ENCODE measurements at places on chromosomes 1 and 21.
A peak's percentile ranks its signal among the peaks of the same experiment; 100 is the strongest.

DNA sequence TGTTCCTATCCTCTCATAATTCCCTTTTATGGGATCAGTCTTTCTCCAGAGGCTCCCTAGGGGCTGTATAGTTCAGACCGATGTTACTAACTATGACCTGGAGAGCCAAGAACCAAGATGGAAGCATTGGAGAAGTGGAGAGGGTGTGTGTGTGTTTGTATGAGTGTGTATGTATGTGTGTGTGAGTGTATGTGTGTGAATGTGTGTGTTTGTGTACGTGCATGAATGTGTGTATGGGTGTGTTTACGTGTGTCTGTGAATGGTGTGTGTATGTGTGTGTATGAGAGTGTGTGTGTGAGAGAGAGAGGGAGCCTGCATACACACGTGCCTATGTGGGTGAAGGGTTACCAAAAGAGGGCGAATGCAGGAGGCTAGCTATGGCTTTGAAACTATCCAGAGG, 4.9 kb downstream of the MYBPHL start:
- DNase-seq = no peak

DNA sequence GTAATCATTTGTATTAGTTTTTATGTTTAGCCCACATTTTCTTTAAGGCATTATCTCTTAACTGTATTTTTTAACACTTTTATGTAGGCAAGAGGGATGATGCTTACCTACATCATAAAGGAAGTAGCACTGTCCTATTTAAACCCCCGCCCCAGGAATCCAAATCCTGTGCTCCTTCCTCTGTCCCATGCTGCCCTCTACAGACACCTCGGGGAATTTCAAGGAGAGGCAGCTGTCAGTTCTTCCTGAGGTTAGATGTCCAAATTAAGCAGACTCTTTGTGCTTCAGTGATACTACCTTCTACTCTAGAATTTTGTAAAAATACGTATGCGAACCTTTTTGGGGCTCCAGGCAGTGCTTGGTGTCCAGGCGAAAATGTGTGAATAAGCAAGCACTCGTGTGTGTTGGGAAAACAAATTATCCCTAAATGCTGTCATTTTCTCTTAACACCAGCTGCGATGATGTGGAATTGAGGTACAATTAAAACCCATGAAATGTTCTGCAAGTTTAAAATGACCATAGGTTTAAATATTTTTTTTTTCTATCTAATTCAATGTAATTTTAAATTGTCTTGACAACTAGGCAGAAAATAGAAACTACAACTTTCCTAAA, 19.2 kb downstream of the CRCT1 start:
- peak; percentile 12 for DNase-seq

DNA sequence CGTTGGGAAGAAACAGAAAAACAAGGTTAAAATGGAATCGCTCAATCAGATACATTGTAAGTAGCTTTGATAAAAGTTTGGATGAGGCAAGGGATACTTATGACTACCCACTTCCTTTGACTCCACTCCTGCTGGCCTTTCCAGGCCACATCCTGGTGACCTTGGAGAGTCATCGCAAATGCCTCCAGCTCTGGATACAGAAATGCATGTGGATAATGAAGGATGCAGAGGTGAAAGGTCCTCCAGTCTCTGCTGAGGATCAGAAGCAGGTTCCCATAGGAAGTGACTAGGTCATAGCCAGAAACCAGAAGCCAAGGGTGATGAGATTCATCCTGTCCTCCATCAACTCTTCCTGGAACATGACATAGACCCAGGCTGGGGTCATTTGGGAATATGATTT, 6.2 kb upstream of the CAMK1G start:
- no peak for DNase-seq

GRCh38 chr1:47679826-47680225, 242.0 kb downstream of the FOXD2 start:
- DNase-seq = no peak

- DNase-seq = no peak
Observed at GRCh38 chr1:25131794-25132193, 100.5 kb downstream of the SYF2 start.

DNA sequence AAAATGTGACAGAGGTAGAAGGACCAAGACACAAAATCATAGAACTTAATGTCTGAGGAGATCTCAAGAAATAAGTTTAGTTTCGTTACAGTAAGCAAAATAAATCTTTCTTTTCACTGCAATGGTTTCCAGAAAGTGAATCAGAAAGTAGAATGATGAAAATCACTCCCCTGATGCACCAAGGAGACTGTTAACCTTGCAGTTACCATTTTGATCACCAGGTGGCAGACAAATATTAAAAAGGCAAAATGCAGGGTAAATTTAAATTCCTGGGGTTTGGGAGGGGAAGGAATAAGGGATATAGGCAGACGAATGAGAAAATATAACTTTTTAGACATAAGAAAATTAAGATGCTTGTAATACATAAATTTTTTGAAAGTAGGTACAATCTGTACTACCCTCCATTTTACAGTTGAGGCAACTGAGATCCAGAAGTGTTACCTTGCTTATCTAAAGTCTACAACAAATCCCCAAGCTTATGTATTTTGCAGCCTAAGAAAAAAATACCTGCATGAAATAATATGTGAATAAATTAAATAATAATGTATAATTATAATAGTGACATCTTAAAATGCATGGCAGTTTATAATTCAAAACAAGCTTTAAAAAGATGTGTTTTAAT, 253.2 kb downstream of the CRB1 start:
- peak; percentile 39 for DNase-seq

GRCh38 chr1:8818325-8818775, 910 bp upstream of the RERE start:
- peak; percentile 90 for DNase-seq

DNA sequence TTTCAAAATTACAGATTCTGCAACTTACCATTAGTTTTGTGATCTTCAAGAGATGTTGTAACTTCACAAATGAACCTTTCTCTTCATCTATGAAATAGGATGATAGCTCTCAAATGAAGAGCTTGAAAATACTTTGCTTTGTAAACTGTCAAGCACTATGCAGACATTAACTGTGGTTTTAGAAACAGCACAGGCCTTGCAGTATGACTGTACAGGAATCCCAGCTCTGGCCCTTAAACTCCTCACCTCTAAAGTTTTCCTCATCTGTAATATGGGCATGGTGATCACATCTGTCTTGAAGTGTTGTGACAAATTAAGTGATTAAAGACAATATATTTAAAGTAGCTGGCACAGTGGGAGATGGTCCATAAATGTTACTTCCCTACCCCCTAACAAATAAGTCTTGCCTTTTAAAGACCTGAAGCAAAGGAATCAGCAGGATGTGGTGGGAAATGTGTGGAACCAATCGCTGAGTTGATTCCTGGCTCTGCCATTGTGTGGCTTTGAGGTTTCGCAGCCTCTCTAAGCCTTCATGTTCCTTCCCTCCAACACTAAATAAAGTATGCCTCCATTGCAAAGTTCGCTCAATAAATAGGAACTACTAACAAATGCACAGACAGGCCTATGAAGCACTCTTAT, 5.5 kb upstream of the PTP4A2 start:
- peak; percentile 45 for DNase-seq

DNA sequence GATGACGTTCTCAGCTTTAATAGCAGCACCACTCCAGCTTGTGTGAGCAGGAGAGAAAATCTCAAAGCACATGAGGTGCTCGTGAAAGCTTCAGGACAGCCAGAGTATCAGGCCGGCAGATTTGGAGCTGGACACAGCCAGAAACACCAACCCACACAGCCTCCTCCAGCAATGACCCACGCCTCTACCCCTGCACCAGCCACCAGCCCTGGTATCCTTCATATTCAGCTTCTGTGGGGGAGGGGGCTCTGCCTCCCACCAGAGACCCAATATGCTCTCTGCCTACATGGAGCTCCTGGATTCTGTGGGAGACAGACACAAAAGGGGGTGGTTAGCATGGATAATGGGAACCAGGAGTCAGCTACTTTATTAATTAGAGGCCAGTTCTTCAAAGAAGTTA, 133.6 kb upstream of the FMN2 start:
- no peak for DNase-seq

GRCh38 chr1:230212405-230212936, 145.4 kb downstream of the GALNT2 start:
- DNase-seq = no peak

DNA sequence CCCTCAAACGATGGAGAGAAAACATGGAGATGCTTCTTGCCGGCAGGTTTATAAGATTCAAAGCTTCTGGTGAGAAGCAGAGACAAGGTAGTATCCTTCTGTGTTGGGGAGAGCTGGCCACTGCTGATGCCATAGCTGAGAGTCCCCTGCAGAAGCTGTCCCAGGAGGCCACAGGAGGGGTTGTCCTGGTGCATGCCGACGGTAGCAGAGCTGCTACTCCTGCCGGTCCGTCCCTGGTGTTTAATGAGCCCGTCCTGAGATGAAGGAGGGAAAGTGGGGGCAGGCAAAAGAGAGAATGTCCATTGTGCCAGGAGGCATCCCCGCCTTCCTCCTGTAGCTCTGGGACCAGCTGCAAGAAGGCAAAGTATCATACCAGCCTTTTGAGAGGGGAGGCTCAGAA, 10.4 kb upstream of the C2CD2 start:
- no peak for DNase-seq

DNA sequence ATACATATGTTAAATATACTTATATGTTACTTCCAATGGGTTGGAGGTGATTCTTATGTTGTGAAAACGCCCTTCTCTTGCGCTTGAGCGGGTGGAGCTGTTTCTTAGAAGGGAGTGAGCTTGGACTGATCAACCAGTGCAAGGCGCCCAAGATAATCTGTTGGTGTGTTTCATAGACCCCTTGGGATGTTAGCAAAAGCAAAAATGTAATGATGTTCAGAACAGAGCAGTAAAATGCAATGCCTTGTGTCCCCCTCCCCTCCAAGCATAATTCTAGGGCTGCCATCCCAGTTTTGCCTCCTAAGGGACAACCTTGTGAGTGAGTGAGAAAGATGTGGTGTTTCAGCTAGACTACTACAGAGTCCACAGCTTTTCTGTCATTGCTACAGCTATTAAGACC, 6.2 kb upstream of the CD34 start:
- no peak for DNase-seq

- no peak for DNase-seq
Observed at GRCh38 chr1:13674377-13674776, 25.6 kb upstream of the PRDM2 start.

DNA sequence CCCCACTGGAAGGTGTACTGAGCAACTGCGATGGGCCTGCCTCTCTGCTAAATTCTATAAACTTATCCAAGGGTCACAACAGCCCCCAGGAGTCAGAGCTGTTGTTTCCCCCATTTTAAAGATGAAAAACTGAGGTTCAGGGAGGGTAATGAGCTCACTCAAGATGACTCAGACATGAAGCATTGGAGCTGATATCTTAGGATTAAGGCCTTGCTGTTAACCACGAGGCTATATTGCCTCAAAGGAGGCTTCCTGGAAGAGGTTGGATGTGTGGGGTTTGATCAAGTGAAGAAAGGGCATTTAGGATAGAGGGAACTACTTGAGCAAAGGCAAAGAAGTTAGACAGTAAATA, 6.7 kb downstream of the LDLRAP1 start:
- DNase-seq = peak; percentile 88

DNA sequence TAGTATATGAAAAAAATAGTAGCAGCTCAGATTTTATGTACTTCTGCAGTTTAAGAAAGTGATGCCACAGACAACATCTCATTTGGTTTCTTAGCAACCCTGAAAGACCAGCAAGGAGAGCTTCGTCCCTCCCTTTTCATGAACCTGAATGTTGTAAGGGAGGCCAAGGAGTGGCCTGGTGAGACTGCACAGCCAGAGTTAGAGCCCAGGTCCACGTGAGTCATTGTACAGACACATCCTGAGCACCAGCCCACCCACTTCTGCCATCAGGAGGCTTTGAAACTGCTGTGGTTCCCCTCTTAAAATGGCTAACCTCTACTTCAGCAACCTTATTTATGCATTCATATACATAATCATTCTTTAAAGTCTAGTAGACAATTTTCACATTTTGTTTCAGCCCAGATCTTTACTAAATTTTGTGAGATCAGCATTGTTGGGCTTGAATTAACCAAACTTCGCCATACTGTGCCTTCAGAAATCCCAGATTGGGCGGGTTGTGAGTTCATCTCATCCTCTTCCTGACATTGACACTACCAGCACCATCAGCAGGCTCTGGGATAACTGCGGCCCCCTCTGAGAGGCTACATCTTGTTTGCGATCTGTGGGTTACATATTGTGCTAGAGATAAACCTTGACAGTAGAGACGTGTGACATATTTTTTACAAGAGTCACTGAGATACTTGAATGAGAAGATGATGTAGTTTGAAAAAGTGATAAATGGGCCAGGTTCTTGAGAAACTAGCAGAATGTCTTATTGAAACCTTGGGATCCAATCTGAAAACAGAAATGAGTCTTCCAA, 106.7 kb downstream of the CAMTA1 start:
- DNase-seq = peak; percentile 24

DNA sequence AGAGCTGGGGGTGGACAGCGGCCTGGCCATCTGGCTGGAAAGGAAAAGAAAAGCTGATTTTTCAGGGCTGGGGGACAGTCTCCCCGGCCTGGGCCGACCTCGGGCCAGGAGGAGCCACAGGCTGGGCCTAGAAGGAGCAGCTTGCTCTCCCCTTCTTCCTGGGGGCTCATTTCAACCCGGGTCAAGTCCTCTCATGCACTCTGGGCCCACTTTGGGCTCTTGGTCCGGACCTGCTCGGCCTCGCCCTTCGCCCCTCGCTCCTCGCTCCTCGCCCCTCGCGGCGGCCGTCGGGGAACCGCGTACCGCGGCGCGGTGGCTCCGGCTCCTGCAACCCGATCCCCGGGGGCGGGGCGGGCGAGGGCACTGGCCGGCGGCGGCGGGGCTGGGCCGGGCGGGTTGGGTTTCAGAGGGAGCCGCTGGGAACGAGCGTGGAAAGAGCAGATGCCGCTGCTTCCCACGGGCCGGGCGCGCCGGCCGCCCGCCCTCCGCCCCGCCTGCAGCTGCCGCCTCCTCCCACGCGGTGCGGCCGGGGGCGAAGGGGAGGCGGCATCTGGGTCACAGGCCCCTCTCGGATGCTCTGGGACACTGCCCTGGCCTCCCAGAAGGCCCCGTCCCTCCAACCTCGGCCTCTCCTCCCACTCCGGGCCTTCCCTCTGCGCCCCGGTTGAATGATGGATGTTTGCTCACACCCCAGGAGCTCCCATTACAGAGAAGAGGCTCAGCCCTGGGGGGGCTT, 6.6 kb downstream of the HEYL start:
- DNase-seq = peak; percentile 73

DNA sequence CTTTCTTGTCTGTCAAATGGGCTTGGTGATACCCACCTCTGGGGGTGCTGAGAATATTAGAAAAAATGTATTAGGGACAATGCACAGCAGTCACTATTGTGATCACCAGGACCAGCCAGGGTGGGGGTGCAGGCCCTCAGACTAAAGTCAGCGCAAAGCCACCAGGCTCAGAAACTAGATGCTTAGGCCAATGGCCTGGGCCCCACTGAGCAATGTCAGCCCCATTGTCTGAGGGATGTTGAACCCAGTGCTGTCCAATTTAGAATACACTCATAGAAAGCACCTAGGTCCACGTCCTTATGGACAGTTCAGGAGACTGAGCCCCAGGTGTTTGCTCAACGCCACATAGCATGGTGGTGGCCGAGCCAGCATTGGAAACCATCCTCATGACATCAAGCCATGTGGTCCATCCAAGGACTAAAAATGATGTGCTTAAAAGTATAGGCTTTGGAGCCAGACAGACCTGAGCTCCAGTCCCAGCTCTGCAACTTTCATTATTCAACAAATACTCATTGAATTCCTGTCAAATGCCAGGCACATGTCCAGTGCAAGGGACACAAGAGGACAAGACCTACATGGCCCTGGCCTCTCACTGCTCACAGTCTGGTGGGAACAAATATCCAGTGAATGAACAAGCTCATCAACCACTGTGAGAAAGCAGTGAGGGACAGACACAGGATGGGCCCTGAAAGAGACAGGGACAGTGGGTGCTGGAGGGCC, 273.8 kb downstream of the MATN1 start:
- DNase-seq = no peak
